Activated CD4-positive, alpha-beta T cell treated with anti-CD3 and anti-CD28 coated beads, Interleukin-2, amount 10 ng/mL, durations not matched to agents 24 days and 14 days (primary cell): ENCODE measurements at places on chromosomes 12 and 14.

GRCh38 chr12:4025181-4026019 is 152.2 kb upstream of the PARP11 start:
- no peak for DNase-seq

DNA sequence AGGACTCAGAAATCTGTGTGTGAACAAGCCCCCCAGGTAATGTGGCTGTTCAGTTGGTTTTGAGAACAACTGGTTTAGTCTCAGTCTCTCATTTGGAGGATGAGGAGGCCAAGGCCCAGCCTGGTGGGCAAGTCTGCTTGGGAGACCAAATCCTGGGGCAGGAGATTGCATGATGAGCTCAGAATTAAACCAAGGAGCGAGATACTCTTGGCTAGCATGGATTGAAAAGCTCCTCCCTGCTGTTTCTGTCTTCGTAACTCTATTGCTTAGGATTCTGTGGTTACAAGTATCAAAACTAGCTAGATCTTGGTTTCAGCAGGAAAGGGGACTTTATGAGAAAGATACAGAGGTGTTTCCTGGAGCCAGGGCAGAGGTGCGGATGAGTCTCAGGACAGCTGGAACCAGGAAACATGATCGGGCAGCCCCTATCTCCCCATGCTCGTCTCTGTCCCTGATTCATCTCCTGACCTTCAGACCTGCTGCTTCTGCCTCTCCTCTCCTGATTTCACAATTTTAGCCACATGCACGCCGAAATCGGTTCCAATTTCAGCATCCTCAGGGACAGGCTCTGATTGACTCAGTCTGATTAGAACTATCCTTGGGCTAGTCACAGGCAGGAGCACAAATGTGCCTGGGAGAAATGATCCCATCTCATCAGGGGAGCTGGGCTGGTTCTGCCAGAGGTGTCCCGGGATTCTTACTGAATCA is 40.2 kb upstream of the RIN3 start:
- DNase-seq: no peak

DNA sequence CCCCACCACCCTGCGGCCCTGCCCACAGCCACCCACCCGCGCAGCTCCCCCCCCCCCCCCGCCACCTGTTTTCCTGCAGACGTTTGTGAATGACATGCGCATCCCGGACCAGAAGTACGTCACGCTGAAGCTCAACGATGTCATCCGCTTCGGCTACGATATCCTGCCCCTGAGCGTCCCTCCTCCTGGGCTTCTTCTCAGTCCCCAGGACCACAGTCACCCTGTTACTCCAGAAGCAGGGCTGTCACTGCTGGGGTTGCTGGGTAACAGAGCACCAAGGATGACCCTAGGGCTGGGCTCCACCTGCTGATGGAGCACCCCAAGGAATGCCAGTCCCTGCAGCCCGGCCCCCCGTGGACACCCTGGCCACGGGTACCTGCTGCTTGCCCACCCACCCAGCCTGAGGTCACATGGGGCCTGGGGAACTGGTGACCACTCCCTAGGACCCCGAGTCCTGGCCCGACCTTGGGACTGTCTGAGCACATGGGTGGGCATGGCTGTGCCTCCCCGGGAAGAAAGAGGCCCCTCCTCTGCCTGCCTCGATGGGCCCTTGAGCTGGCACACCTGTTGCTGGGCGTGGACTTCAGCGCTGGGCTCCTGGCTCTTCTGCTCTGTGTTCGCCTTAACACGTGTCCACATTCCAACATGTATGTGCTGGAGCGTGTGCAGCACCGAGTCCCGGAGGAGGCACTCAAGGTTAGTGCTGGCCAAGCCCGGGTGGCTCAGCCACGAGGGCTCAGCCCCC is 12.9 kb downstream of the CEP170B start:
- DNase-seq: no peak

DNA sequence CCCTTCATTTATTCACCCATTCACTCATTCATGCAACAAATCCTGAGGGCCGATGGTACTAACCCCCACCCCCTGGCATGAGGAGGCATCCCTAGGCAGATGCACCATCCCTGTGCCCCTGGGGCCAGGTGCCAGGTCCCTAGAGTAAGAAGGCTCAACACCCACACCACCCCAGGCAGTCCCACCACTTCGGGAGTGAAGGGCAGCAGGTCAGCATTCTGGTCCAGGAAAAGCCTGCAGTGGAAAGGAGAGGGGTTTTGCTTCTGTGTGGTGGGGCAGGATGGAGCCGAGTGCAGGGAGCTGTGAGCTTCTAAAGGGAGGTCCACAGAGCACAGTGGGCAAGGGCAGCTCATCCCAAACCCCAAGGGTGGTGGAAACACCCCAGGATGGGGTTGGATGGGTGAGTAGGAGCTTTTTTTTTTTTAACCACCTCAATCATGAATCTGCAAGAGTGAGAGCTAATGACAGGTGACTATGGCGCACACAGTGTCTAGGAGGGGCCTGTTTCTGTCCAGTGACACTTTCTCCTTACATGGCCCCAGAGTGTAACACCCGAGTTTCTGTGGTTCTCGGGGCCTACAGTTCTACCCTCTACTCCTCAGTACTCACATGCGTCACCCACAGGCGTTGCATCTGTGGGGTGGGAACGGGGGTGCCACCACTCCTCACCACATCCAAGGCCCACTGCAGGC is 414.3 kb downstream of the TMEM121 start:
- DNase-seq: no peak

- DNase-seq: peak; percentile 92
Observed at GRCh38 chr12:6959058-6959804, 8.1 kb downstream of the PTPN6 start.

DNA sequence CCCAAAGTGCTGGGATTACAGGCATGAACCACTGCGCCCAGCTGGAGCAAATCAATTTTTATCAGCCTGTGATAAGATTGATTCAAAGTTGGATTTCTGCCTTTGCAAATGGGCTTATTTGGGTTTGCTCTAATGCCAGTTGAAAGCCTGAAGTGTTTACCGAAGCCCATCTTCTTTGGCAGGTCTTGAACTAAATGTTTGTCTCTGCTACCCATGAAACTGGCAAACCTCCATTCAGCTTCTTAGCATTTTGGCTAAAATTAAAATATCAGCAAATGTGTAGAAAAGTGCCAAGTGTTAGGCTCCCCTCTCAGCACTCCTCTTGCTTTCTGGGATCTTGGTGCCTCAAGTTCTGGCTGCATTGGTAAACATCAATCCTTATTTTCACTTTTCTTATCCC is 61.5 kb downstream of the MGAT4C start:
- DNase-seq: no peak
